ENCODE measurements at places on chromosomes 5 and 9.

- no peak for DNase-seq
These were observed 68.5 kb upstream of the GFPT2 start for GRCh38 chr5:180421672-180422071.

- no peak for DNase-seq
These were observed 417.3 kb downstream of the RAB3C start for GRCh38 chr5:59000211-59000610.

GRCh38 chr5:3400659-3401058 lies 195.0 kb upstream of the IRX1 start:
- no peak for DNase-seq

DNA sequence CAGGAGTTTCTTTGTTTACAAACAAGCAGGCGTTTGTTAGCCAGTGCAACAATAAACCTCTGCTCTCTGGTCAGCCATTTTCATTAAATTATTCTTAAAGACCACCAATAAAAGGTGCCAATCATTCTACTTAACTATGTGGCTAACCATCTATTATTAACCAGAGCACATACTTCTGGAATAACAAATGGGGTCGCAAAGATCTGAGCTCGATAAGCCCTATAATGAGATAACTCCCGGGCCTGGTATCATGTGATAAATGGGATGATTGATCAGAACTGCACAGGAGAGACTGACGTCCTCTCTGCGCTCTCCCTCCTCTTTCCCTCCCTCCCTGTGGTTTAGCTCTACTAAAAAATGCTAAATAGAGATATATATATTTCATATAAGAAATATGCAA lies 488.2 kb downstream of the NTRK2 start:
- no peak for DNase-seq

GRCh38 chr9:124658165-124659017 lies 112.7 kb downstream of the NR6A1 start:
- DNase-seq, result no peak

GRCh38 chr5:146647656-146648199 lies 131.7 kb upstream of the GPR151 start:
- no peak for DNase-seq

- no peak for DNase-seq
These were observed 522.7 kb downstream of the HTR1A start for GRCh38 chr5:63439537-63439936.

- no peak for DNase-seq
These were observed 195.5 kb downstream of the FRMD3 start for GRCh38 chr9:83342731-83343130.

DNA sequence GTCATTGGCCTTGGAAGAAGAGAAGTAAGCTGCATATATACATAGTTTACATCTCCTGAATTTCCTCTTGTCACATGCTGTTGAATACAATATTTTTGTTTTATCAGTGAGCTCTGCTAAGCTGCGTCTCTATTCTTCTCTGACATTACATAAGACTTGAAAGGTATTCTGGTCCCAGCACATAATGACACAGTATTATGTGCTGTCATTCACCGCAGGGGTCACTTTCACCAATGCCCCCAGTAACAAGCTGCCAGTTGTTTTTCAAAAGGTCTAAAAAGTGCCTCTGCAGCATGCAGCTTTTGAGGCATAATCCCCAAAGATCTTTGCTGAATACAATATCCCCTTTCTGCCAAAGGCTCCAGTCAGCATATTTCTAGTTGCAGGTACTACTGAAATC lies 349.0 kb upstream of the FAM174A start:
- DNase-seq, result no peak

GRCh38 chr9:133852431-133852830 lies 114.3 kb upstream of the SARDH start:
- no peak for DNase-seq

DNA sequence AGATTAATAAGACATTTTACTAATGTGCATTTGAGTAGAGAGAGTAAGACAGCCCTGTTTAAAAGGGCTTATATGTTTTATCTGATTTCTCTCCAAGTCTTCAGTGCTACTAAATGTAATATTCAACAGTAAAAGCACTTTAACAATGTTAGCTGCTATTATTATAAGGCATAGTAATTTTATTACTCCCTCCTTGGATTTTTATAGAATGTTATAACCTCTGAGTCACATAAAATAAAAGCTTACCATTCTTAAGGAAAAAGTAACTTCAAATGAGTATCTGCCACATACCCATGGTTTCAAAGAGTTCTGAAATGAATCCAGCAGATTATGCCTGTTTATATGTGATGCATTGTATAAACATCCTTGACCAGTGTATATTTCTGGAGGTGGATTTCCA lies 19.0 kb downstream of the SPDL1 start:
- DNase-seq, result no peak

DNA sequence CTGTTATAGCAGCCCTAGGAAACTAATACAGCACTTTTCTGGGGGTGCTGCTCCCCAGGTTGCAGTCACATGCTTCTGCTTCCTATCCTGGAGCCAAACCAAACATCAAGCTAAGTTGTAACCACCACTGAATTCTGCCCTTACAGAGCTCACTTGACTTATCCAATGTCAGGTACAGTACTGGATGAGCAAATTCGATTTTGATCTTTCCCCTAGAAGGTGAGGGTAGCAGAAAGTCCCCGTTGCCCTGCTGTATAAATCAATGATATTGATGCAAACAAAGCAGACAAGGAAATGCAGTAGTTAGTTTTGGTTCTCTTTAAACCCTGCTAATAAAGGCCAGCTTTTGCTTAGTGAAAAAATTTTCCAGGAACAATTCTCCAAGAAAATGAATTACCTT lies 36.4 kb downstream of the ZCCHC9 start:
- DNase-seq, result no peak

GRCh38 chr9:131856105-131856504 lies 116.2 kb upstream of the RAPGEF1 start:
- DNase-seq, result no peak

GRCh38 chr9:99173570-99174504 lies 47.9 kb downstream of the ALG2 start:
- no peak for DNase-seq

GRCh38 chr5:10601246-10602030 lies 37.6 kb downstream of the ANKRD33B start:
- DNase-seq, result no peak

- no peak for DNase-seq
These were observed 40.0 kb downstream of the CPLANE1 start for GRCh38 chr5:37208883-37209797.

DNA sequence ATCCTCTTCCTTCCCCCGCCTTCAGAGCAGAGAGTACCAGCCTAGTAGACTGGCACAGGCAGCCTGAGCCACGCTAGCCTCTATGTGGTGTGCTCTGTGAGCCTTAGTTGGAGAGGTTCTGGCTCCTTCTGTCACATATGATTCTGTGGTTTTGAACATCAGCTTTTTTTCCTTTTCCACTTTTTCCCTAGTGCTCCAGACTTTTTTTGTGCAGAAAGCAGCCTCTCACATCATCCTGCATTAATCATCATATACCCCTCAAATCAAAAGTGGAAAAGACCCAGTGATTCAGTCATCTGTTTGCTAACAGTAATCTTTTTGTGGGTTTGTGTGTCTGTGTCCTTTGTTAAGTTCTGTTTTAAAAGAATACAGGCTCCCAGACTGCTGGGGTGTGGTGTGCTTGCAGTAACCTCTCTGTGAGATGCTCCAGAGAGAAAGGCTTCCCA lies 663.9 kb upstream of the RGMB start:
- no peak for DNase-seq

GRCh38 chr5:34483442-34484033 lies 172.6 kb upstream of the RAI14 start:
- no peak for DNase-seq

DNA sequence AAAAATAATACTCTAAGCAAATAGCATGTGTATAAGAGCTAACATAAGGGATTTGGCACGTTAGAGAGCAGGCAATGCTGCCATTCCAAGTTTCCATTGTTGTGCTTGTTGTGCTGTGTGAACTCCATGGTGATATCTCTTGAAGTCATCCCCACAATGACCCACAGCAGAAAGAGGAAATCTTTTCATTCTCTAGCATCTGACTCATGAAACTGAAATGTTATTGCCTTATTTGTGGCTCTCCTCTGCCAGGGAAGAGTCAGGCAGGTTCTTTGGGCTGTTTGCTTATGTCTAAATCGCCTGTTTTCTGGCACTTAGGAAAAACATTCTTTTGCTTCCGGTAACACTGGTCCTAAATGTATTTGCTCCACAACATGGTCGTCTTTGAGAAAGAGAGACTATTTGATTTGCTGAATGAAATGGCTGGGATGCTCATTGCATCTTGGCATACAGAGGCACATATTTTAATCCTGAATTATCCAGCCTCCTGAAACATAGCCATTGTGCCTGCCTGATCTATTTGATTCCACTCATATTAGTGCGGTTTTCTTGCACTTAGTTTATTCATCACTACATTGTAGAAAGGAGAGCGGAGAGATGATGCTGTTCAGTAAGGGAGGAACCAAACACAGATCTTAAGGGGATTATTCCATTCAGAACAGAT lies 188.8 kb downstream of the CSNK1G3 start:
- DNase-seq, result no peak

GRCh38 chr5:111478266-111478665 lies 34.1 kb downstream of the STARD4 start:
- DNase-seq, result no peak

- no peak for DNase-seq
These were observed 14.7 kb downstream of the MFAP3 start for GRCh38 chr5:154053468-154053867.

DNA sequence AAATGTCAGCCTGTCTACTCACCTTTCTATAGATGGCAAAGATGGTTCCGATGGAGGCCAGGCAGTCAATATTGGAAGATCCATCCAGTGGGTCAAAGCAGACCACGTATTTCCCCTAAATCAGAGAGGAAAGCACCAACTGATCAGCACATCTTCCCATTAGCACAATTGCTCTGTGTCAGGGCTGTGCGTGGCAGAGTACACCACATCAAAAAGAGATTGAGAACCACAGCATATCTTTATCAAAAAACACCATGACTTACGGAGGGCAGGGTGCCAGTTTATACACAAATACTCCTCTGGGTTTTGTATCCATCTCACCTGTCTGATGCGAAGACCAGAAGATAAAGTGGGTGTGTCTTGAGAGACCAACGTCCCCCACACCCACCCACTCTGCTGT lies 9.1 kb downstream of the FBP2 start:
- DNase-seq, result no peak

DNA sequence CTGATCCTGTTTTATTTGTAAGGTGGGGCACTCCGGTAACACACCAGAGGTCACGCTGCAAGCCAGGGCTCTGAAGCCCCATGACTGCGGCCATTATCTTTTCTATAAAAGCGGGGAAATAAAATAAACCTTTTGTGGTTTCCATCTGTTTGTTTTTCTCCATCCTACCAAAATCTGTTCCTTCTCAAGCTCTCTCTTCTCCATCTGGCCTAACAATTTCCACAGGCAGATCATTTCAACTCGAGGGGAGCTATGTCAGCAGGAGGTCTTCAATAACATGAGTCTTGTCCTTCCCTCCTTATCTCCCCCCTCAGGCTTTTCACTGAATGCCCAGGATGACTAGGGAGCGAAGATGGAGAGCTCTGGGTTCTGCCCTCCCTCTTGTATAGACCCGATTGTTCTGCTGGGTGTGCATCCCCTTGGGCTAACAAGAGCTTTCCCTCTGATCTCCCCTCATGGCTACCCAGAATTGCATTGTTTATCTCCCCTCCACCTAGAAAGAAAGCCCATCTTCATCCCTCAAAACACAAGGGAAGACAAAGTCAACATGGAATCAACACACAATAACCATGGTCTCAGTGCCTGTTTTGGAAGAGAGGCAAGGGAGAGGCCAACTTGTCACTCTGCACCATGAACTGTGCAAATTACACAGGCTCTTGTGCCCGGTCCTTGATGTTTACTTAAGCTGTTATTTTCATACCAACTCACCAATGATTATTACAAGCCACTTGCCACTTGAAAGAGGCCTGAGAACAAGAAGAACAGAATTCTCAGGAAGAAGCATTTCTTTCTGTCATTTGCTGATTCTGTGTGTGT lies 187.8 kb downstream of the FANCC start:
- DNase-seq, result no peak

GRCh38 chr5:148261221-148261620 lies 7.4 kb upstream of the SPINK13 start:
- no peak for DNase-seq

GRCh38 chr5:157570531-157571200 lies 4.9 kb downstream of the ADAM19 start:
- no peak for DNase-seq

GRCh38 chr9:89878687-89879086 lies 273.9 kb downstream of the GADD45G start:
- no peak for DNase-seq

- no peak for DNase-seq
These were observed 115.7 kb upstream of the SMC2 start for GRCh38 chr9:103978396-103978795.

DNA sequence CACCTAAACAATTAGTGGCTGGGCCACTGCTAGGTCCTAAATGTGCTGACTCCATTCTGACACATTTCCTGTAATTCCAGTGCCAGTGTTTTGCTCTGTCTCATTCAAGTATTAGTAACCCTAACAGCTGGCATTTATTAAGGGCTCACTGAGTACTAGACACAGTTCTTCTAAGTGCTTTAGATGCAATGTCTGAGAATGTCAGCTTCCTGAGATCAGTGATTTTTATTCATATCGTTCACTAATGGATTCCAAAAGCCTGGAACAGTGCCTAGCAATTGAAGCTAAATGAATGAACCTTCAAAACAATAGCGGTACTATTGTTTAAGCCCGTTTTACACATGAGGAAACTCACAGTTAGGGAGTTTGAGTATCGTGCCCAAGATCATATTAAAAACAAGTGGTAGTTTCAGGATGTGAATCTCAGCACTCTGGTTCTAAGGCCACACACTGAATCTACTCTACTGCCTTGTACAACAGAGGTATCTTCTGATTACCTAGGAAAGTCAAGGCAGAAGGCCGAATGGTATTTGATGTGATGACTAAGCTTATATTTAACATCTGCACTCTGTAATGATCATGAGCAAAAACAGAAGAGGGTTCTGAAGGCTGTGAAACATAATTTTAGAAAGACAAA lies 304.0 kb downstream of the PJA2 start:
- no peak for DNase-seq

DNA sequence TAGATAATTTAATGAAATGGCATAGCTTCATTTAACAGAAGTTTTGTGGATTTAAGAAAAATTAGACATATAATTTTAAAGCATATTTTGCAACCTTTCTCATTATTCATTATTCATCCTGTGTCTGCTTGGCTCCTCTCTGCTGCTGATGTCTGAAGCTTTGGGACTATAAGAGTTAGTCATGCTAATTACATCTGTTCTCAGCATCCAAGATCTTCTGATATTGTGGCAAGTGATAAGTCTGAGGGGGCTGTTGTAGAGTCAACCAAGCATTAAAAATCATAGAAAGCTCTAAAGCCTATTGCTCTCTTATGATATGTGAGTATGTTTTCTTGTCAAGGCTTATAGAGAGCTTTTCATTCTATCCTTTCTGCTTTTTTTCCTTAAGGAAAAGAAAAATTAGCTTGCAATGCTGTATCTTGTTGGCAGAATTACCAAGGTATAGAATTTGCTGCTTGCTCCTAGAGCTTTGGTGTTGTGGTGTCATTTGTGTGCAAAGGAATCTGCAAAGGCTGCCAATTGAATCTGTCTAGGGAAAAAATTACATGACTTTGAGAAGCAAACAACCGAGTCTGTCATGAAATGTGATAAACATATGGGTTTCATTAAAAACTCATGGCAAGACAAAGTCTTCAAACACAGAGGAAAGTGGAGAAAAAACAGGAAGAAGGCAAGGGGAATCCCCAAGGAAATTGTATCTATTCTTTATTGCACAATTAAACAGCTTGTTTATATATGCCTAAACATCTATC lies 156.1 kb upstream of the DAB2 start:
- DNase-seq, result no peak
